ENCODE measurements at places on chromosomes 13 and 19.

GRCh38 chr13:21150013-21150412 lies 26.3 kb downstream of the SKA3 start:
- no peak for DNase-seq

GRCh38 chr13:92225861-92226260 lies 827.4 kb downstream of the GPC5 start:
- no peak for DNase-seq

- no peak for DNase-seq
Observed at GRCh38 chr19:38273499-38273898, 9.1 kb downstream of the SPINT2 start.

- DNase-seq = no peak
Observed at GRCh38 chr13:30847650-30848307, 58.3 kb upstream of the MEDAG start.

- no peak for DNase-seq
Observed at GRCh38 chr13:94233401-94233800, 246.1 kb downstream of the DCT start.

DNA sequence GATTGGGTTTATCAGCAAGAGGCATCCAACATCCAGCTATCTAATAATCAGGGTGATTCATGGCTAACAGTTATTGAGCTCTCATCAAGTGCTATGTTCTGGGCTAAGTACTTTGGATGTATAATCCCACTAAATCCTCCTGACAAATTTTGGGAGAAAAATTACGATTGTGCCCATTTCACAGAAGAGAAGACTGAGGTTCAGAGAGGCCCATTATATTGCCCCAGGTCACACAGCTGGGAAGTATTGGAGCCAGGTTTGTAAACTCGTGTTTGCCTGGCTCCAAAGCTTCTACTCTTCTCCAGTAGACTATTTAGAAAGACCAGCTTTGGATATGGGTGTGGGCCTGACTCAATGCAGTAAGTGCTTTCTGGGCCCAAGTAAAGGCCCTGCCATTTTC lies 20.9 kb upstream of the CALM3 start:
- DNase-seq = no peak

DNA sequence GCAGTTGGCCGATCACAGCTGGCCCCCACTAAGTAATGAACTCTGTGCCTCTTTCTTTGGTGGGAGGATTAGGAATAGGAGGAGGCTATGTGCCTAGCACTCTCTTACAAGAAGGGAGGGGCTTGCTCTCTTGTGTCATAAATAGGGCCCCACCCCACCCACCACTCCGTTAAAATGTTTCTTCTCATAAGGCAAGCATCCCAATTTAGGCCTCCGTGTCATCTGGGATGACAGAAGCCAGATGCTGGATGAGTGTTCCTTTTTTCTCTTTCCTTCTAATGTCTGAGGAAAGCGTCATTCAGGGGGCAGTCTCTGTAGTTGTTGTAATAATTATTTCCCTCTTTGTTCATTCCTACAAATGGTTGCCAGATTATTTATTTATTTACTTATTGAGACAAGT lies at the start of gene LIPE:
Gene LIPE, minus strand, starts transcription at position 76 of the 400 bp plus-strand sequence. CDS start 239 bp downstream, outside the sequence.
- DNase-seq = no peak

DNA sequence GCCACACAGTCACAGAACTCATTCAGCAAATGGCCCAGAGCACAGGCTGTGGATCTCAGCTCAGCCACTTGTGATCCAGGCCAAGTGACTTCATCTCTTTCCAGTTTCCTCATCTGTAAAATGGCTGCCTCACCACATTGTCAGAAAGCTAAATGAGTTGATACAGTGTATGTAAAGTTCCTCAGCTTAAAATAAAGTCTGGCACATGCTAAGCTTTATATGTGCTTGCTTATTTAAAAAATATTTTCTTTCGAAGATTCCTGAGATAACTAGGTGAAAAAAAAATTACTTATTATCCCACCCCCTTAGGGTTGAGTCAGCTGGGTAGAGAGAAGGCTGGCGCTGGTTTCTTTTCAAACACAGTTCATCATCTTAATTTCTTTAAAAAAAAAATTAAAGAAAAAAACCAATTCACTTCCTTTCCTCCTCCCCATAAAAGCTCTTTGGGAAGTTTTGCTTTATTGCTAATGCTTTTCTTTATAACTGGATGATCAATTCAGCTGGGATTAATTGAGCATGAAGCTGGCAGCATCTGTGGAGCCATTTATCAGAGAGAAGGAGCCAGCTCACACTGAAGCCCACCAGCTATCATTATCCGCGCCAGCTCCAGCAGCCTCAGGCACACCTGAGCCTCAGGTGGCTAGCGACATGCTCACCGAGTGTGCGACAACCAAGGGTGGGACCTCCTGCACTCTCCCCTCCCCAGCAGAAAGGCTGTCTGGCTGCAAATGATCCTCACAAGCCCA lies 354.9 kb downstream of the FOXO1 start:
- DNase-seq = no peak

DNA sequence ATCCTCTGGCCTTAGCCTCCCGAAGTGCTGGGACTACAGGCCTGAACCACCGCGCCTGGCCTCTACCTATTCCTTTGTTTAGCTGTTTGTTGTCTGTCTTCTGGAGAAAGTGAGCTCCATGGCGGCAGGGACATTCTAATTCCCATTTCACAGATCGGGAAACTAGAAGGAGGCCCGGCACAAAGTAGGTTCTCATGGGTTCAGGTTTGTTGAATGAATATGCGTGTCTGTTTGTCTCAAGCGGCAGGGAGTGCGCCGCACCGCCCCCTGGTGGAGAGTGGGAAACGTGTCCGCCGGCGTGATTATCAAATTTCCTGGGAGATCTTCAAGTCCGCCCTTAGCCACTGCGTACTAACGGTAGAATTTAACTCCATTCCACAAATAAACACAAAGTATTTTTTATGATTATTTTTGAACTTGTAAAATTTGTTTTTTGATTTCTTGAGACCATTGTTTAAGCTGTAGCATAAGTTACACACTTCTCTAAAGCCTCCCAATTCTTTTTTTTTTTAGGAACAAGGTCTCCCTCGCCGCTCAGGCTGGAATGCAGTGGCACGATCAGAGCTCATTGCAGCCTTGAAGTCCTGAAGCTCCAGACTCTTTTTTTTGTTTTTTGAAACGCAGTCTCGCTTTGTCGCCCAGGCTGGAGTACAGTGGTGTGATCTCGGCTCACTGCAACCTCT lies 8.9 kb upstream of the CCDC9 start:
- DNase-seq = peak; percentile 72

DNA sequence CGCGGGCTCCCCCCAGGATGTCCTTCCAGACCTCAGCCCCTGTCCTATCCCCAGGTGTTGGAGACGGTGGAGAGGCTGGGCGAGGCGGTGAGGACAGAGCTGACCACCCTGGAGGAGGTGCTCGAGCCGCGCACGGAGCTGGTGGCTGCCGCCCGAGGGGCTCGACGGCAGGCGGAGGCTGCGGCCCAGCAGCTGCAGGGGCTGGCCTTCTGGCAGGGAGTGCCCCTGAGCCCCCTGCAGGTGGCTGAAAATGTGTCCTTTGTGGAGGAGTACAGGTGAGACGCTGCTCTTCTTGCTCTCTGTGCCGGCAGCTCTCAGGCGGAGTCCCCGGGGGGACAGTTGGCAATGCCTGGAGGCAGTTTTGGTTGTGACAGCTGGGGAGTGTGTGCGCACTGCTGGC lies 6.9 kb downstream of the TTYH1 start:
- DNase-seq = no peak

DNA sequence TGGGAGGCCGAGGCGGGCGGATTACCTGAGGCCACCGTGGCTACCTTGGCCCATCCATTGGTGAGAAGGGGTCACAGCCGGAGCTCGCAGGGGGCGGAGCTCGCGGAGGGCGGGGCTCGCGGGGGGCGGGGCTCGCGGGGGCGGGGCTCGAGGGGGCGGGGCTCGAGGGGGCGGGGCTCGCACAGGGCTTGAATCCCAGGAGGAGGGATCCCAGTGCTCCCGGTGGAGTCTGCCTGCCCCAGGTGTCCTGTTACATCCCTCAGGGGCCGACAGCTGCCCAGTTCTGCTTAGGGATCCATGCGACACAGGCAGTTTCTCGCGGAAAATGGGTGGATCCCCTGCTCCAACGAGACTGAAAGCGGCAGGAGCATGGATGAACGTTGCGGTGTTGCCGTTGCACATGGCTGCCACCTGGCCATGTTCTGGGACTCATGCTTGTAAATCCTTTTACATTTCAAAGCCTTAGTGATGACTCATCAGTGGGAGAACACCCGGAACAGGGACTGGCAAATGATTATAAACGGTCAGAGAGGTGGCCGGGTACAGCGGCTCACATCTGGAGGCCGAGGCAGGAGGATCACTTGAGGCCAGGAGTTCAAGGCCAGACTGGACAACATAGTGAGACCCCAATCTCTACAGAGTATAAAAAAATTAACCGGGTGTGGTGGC lies 25.1 kb downstream of the TMPRSS9 start:
- DNase-seq = peak; percentile 72

DNA sequence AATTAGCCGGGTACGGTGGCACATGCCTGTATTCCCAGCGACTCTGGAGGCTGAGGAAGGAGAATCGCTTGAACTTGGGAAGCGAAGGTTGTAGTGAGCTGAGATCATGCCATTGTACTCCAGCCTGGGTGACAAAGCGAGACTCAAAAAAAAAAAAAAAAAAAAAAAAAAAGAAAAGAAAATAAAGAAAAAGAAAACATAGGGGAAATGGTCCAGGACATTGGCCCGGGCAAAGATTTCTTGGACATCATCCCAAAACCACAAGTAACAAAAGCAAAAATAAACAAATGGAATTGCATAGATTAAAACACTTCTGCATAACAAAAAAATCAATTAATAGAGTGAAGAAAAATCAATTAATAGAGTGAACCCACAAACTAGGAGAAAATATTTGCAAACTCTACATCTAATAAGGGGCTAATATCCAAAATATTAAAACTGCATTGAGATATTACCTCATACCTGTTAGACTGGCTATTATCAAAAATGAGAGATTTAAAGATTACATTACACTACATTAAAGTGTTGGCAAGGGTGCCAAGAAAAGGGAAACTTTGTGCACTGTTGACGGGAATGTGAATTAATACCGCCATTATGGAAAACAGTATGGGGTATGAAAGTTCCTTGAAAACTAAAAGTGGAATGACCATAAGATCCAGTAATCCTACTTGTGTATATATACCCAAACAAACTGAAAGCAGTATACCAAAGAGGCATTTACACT lies 18.5 kb upstream of the ABCC4 start:
- DNase-seq = no peak

- peak; percentile 50 for DNase-seq
Observed at GRCh38 chr13:43132257-43132656, 108.9 kb downstream of the DNAJC15 start.

DNA sequence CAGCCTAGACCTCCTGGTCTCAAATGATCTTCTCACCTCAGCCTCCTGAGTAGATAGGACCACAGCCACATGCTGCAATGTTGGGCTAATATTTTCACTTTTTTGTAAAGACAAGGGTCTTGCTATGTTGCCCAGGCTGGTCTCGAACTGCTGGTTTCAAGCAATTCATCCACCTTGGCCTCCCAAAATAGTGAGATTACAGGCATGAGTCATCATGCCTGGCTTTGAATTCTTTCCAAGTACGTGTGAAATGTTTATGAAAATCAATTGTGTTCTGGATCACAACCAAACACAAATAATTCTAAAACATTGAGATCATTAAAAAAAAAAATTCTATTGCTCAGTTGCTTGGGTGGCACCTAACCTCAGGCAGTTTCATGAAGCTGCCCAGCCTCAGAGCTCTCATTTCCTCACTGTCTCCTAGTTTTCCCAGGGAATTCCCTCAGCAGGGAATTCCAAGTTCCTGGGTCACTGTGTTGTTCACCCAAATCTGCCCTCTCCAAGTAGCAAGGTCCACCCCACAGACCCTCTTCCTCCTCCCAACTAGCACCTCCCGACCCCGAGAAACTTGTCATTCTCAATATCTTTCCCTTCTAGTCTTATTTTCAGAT lies 44.8 kb downstream of the ING1 start:
- no peak for DNase-seq

GRCh38 chr19:40229484-40229883 lies 3.0 kb upstream of the CCNP start:
- no peak for DNase-seq

DNA sequence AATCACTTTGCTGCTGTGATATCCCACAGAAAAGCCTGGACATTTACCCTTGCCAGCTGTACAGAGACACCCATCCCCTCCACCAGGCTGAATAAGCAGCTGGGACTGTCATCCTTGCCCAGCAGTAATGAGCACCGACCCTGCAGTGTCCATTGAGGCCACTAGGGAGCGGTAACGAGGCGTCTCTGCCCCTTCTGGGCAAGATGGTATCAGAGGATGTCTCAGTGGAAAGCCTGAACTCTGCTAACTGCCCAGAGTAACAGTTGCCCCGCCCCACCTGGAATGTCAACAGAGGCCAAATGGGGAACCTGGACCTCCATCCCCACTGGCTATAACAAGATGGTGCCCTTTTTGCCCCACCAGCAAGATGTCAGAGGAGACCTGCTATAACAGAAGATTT lies 22.8 kb upstream of the CEACAM20 start:
- DNase-seq = peak; percentile 32

DNA sequence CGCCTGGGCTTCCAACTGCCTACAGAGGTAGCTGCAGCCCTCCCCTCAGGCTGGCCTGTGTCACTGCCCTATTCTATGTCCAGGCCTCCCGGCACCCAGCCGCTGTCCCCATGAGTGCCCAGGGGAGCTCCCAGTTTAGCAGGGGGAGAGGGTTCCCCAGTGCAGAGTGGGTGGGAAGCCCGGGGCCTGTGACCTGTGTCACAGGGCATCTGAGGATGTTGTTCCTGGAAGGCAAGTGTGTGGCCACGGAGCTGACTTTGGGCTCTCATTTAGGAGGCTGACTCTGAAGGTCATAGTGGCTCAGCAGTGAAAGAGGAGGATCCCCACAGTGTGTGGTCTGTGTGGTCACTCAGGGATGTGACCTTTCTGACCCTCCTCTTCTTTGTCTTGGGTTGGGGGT lies 25.1 kb downstream of the PPP1R37 start:
- DNase-seq = no peak

GRCh38 chr13:32790731-32791130 lies 204.5 kb downstream of the PDS5B start:
- DNase-seq = no peak

GRCh38 chr13:114124921-114125320 lies 7.5 kb downstream of the RASA3 start:
- DNase-seq = peak; percentile 67

DNA sequence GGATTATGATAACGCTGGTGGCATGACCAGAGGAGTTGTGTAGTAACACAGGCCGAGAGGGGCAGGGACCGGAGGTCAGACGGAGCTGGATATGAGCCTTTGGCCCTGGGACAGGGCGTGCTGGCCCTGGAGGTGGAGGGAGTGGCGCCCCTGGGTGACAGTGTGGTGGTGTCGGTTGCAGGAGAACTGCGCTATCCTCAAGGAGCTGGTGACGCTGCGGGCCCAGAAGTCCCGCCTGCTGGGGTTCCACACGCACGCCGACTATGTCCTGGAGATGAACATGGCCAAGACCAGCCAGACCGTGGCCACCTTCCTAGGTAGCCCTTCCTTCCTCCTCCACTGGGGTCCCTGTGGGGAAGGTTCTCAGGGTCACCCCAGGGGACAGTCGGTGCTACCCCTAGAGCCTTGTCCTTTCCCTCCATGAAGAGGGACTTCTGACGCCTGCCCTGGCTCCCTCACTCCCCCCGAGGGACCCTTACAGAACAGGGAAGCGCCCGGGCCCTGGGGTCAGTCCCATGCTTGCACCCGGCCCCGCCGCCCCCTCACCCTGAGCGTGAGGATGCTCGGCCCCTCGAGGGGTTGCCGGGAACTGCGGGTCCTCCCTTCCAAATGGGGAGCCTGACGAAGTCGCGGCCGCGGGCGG lies 12.8 kb upstream of the ZNF554 start:
- DNase-seq = no peak

GRCh38 chr13:45827318-45827717 lies 24.2 kb downstream of the SIAH3 start:
- no peak for DNase-seq
